ENCODE measurements at places on chromosomes 7 and 10. TPM values are rescaled to one million over a fixed set of nuclear protein-coding genes. Genes with fewer than 3 reads are reported as not detected.

CCDC126 gene
- 11.3 TPM for total RNA-seq

AKR1C4 gene
- not detected for total RNA-seq

PHKG1 gene
- 1.0 TPM for total RNA-seq

IDI2 gene
- total RNA-seq = not detected

MRPL32 gene
- total RNA-seq = 27.7 TPM

FGFBP3 gene
- total RNA-seq = 0.87 TPM

DLG5 gene
- total RNA-seq = 6.7 TPM

TBC1D12 gene
- 8.4 TPM for total RNA-seq

PKD2L1 gene
- not detected for total RNA-seq

HEPACAM2 gene
- not detected for total RNA-seq

TRPV5 gene
- total RNA-seq = not detected

CLRN3 gene
- 0.43 TPM for total RNA-seq

HTRA1 gene
- 42.7 TPM for total RNA-seq

NEUROG3 gene
- total RNA-seq = not detected

PDE6C gene
- not detected for total RNA-seq

OR2A5 gene
- total RNA-seq = not detected

EPO gene
- total RNA-seq = not detected
